Stimulated activated naive B cell treated with anti-CD40 and anti-IgM and Interleukin-4, amounts not matched to agents 10 μg/mL and 1 μg/mL and 100 μg/mL, for 72 hours (primary cell): ENCODE measurements at places on chromosomes 1 and 21.

DNA sequence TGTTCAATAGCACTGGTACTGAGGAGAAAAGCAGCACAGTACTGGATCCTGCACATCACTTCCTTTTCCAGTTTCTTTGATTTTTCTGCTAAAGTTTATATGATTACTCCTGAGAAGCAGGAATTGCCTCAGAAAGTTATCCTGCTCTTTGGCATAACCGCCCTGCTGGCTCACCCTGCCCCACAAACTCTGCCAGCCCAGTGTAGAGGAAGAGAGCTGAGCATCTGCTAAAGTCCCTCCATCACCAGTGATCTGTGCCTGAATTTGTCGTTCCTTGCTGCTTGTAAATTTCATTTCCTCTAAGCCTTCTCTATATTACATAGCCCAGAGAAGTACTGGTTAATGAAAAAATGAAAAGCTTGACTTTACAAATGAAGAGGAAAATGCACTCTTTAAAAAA lies 87.0 kb upstream of the C1orf21 start:
- DNase-seq = no peak

DNA sequence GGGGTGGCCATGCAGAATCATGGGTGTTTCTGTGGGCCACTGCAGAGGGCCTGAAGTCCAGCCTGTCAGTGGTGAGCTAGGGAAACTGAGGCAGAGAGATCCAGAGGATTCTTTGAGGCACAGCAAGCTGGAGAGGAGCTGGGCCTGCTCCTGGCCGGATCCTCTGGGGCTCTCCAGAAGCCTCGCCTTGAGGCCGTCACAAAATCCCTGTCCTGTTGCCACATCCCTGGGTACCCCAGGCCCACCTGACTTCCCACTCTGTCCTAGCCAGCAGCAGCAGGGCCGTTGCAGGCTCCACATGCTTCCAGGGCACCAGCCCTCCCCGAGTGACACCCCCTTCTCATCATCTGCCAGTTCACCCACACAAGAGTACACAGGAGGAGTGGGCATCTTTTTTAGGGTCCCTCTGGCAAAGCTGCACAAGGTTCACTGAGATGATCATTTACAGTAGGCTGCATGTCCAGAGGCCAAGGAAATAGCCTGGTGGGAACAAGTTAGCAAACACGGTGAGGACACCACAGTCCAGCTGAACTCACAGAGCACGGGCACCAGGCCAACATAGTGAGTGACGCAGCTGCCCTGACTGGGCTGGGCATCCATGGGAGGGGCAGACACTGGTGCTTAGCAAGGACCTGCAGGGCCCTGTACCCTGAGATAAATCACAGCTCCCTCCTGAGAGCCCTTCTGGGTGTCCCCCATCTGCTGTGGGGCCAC lies 25.1 kb upstream of the TSPEAR start:
- DNase-seq = no peak

DNA sequence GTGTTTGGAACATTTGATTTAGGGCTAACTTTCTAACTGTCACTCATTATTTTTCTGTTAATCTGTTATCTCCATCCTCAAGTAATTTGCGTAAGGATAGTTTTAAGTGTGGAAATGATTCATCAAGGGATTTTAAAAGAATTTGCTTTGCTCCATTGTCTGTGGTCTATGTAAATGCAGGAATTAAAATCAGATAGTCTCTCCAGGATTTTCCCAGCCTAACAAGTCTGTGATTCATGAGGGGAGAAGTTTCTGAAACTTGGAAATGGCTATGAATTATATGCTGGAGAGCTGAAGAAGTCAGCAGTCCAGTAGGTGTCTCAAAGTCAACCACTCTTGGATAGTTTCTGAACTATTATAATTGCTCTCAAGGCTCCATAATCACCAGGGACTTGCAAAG lies 264.5 kb downstream of the MRPL39 start:
- DNase-seq = no peak

- DNase-seq = no peak
Measured at GRCh38 chr1:208149776-208150514, 94.2 kb downstream of the PLXNA2 start.

DNA sequence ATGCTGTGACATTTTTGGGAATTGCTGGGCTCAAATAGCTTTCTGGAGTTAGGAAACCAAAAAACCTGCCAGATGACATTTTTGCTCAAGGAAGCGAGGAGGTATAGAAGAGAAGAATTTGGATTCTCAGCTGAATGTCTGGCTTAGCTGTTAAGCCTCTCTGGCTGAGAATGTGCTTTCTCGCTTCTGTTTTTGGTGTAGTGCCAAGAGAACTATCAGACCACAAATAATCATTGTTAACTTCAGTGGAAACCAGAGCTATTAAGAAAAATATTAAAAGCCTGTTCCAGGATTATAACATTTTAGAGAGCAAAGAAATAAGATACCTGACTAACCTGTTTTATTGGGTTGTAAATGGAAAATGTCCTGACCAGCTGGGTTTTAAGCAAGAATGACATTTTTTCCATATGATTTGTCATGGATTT lies 39.5 kb upstream of the DIPK1A start:
- no peak for DNase-seq

- DNase-seq = no peak
Measured at GRCh38 chr1:209807509-209807908, 1.6 kb upstream of the IRF6 start.
